ENCODE measurements at places on chromosomes 11 and 22.

DNA sequence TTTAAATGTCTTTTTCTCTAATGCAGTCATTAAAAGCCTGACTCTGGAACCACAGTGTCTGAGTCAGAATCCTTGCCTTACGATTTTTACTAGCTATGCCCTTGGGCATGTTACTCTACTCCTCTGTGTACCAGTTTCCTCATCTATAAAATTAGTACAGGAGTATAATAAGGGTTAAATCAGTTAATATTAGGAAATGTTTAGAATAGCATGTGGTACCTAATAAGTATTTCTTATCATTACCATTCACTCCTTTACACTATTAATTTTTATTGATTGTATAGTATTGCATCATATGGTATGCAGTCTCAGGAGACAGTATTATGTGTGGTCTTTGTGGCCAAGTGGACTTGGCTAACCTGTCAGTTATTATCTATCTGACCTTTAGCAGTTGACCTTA is 68.2 kb downstream of the METTL15 start:
- no peak for DNase-seq

DNA sequence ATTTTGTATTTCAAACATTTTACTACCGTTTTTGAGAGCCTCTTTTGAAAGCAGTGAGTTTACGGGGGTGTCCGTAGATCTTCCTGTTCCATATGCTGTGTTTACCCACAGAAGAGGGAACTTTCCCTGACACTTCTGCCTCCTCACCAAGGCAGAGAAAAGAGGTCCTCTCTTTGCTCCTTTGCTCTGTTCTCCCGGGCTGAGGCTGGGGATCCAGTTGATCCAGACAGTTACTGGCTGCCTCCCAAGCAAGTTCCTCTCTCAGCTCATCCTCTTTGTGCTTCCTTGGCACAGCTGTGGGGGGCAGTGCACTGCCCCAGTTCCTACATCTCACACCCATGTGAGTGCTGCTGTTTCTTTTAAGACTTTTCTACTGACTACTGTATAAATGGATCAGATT is 813.7 kb downstream of the NTM start:
- no peak for DNase-seq

DNA sequence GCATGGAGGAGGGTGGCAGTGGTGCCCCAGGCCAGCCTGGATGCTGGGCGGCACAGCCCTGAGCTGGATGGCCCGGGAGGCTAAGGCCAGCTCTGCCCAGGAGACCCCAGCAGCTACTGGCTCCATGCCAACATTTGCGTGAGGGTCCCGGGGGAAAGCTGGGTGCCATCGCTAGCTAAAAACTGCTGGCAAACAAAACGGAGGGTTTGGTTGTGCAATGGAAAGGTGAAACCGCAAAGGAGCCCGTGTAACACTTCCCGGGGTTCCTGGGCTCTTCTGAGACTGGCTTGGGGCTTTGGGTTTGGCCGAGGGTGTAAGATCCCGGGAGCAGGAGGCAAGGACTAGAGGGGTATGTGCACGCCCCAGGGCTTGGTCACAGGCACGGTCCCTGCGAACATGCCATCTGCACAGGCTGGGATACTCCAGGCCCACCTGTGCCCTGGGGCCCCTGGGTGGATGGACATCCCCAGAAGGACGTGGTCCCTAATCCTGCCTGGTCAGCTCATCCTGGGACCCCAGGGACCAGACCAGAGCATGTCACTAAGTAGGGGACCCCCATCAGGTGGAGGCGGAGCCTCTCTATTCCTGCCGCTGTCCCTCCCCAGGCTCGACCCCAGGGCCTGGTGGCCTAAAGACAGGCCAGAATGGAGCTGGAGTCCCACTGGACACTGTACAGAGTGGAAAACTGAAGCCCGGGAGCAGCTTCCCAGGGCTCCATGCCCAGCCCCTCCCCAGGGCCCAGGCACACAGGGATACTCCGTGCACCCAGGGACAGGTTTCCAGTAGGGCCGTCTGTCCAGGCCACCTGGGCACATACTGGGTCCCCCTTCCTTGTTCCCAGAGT is 44.6 kb downstream of the IGF2 start:
- DNase-seq = no peak

DNA sequence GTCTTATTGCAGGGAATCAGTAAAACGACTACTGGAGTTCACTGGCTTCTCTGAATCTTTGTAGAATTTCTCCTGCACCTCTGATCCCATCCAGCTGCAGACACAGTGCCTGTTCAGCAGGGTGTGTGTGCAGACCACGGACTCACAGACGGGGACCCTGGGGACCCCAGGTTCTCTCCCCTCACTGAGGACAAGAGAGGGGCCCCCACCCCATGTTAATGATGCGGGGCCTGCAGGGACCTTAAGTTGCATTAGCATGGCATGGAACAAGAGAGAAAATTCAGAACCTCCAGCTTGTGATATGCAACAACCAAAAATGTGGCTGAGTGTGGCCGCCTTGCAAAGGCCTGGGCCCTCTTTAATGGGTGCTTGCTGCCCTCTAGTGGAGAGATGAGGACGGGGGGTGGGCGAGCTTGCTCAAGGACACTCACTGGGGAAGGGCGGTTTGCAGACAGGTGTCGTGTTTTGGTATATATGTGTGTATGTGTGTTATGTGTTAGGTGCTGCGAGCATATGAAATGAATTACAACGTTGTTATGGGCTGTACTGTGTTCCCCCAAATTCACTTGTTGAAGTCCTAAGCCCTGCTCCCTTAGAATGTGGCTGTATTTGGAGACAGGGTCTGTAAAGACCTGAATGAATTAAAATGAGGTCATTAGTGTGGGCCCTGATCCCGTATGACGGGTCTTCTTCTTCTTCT is 84.4 kb upstream of the SEPTIN5 start:
- peak; percentile 85 for DNase-seq

DNA sequence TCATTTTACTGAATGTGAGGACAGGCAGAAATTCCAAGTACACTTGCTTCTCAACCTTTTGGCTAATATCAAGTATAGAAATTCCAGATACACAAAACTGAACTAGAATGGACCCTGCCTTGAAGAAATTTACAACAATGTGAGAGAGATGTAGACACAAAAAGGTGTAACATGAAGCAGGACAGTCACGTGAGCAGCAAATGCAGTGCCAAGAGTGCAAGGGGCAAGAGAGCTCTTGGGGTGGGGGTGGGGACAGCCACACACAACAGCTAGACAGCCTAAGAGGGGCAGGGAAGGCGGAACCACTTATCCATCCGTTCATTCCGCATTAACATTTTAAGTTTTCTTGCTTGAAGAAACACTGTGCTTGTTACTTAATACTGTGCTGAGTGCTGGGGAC is 28.9 kb downstream of the PLEKHA7 start:
- no peak for DNase-seq

GRCh38 chr11:88295028-88295427 is 42.5 kb downstream of the CTSC start:
- DNase-seq = no peak

DNA sequence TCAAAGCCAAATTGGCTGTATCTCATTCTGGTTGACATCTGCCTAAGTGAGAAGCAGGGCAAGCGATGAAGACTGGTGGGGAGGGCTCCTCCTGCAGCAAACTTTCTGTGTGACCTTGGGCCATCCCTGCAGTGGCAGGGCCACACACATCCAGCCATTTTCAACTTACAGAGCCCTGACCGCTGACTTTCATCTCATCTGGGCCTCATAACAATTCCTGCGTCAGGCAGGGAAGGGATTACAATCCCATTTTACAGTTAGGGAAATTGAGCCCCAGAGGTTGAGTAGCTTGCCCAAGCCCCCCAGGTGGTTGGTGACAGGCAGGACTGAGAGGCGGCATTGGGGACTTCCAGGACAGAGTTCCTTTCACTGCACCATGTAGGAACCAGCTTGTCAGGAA is 21.9 kb downstream of the TPBGL start:
- no peak for DNase-seq

- no peak for DNase-seq
Measured at GRCh38 chr11:130037881-130038585, 31.7 kb upstream of the APLP2 start.

GRCh38 chr11:63708764-63709163 is 27.5 kb downstream of the RTN3 start:
- no peak for DNase-seq

GRCh38 chr11:84947970-84948580 is 679.1 kb downstream of the DLG2 start:
- DNase-seq = no peak

DNA sequence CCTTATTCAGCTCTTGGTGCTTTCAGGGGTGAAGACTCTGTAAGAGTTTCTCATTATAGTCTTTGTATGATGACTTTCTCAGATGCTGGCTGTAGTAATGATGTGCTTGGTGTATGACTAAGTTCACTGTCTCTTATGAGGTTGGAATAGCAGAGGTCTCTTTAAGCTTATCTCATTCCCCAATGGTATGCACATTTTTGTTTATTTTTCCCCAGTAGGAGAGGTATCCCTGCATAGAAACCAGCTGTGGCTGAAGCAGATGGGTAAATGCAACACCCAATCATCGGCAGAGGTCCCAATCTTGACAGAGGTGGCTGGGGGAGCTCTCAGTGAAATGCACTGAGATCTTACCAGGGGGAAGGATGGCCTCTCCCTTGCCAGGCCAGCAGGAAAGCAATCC is 34.6 kb downstream of the BBOX1 start:
- DNase-seq = no peak

GRCh38 chr11:43555816-43556611 is 124.5 kb upstream of the HSD17B12 start:
- DNase-seq = no peak

- peak; percentile 93 for DNase-seq
Measured at GRCh38 chr22:33923660-33924246, 3.5 kb upstream of the LARGE1 start.

GRCh38 chr22:19396934-19397733 is 34.4 kb downstream of the HIRA start:
- no peak for DNase-seq

Data from NCI-H82 (cell line).